ENCODE measurements at places on chromosomes 11 and 22. TPM values are rescaled to one million over a fixed set of nuclear protein-coding genes. Genes with fewer than 3 reads are reported as not detected.

The NCAM1 gene
- total RNA-seq, result 20.8 TPM

The LRP4 gene
- 9.2 TPM for total RNA-seq

The BAIAP2L2 gene
- total RNA-seq, result 2.6 TPM

The LYVE1 gene
- total RNA-seq, result 0.51 TPM

The C11orf91 gene
- total RNA-seq, result not detected

The RTN4R gene
- 20.9 TPM for total RNA-seq

The SCGB1A1 gene
- total RNA-seq, result not detected

The KRTAP5-7 gene
- not detected for total RNA-seq

GRCh38 chr22:21665047-21665851, 563 bp upstream of the PPIL2 start:
- DNase-seq, result no peak
- no peaks in the 10 kb centered on the region for H3K27me3 ChIP-seq
- H3K27ac ChIP-seq, result no peak overlapping the region
- no peaks in the 10 kb centered on the region for H3K36me3 ChIP-seq

- H3K27me3 ChIP-seq, result peaks cover 5% of the 10 kb centered on the region
- DNase-seq, result no peak
- no peaks in the 10 kb centered on the region for H3K4me1 ChIP-seq
- H3K36me3 ChIP-seq, result no peaks in the 10 kb centered on the region
These were observed 38.3 kb downstream of the WT1 start for GRCh38 chr11:32396991-32397390.

DNA sequence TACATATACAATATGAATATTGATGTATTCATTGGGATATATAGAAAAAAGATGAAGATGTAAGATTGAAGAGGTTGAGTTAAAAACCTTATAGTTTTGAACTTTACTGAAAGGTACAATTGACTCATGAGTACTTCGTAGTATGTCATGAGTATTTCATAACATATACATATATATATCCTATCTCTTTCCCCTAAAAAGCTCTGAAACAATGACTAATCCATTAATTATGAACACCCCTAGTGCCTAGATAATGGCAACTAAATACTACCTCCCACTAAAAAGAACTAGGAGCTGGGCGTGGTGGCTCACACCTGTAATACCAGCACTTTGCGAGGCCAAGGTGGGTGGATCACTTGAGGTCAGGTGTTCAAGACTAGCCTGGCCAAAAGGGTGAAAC, 31.5 kb downstream of the SLC35F2 start:
- DNase-seq, result no peak
- no peak overlapping the region for H3K27ac ChIP-seq
- H3K36me3 ChIP-seq, result no peaks in the 10 kb centered on the region
- H3K4me3 ChIP-seq, result no peak overlapping the region
- no peaks in the 10 kb centered on the region for H3K4me1 ChIP-seq
- no peaks in the 10 kb centered on the region for H3K27me3 ChIP-seq

GRCh38 chr11:70191495-70192140, 11.5 kb upstream of the FADD start:
- H3K36me3 ChIP-seq, result no peaks in the 10 kb centered on the region
- H3K27me3 ChIP-seq, result peaks cover 7% of the 10 kb centered on the region
- DNase-seq, result peak; percentile 92
- H3K27ac ChIP-seq, result no peak overlapping the region
- no peaks in the 10 kb centered on the region for H3K4me1 ChIP-seq

DNA sequence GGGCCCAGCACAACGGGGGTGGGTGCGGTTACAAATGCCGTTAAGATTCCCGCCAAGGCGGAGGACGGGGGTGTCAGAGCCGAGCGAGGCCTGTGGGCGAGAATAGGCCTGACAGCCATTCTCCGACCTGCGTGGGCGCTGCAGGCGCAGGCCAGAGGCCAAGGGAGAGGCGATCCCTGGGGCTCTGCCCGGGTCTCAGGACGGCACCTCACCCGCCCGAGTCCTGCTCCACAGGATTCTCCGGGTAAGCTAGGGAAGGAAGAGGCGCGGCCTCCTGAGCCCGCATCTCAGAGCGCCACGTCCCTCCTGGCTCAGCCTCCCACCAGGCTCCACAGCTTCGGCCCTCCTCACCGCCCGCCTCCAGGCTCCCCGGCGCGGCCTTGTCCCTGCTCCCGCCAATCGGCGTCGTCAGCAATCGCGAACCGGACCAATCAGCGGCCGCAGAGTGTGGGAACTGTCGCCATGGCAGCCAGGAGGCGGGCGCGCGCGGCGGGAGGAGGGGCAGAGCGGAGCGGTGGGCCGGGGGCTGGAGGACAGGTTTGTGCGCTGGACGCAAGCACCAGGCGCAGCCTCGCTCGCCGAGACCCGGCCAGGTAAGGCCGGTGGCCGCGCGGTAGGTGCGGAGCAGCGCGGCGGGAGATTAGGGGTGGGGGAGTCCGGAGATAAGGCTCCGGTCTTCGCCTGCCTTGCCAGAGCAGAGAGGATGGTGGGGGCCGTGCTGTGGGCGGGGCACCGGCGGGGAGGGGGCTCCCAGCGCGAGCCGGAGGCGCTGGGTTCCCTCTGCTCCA, at the start of gene NUCB2:
Gene NUCB2 (plus strand): TSS at position 504 of the 788 bp plus-strand sequence. CDS start 18,585 bp downstream, outside the sequence.
- H3K36me3 ChIP-seq, result no peaks in the 10 kb centered on the region
- H3K4me3 ChIP-seq, result peak within 1 kb of the TSS; percentile 69
- H3K4me1 ChIP-seq, result peaks cover 13% of the 10 kb centered on the region
- DNase-seq, result peak; percentile 99

GRCh38 chr11:112410325-112410724, 149.7 kb upstream of the PLET1 start:
- no peak overlapping the region for H3K27ac ChIP-seq
- no peak overlapping the region for H3K4me3 ChIP-seq
- H3K4me1 ChIP-seq, result no peaks in the 10 kb centered on the region
- no peaks in the 10 kb centered on the region for H3K27me3 ChIP-seq
- H3K36me3 ChIP-seq, result no peaks in the 10 kb centered on the region
- DNase-seq, result no peak

GRCh38 chr11:69536406-69536805, 54.9 kb downstream of the LINC01488 start:
- no peaks in the 10 kb centered on the region for H3K27me3 ChIP-seq
- H3K36me3 ChIP-seq, result no peaks in the 10 kb centered on the region
- no peak for DNase-seq
- peaks cover 2% of the 10 kb centered on the region for H3K4me1 ChIP-seq

- peak; percentile 18 for DNase-seq
- H3K27ac ChIP-seq, result no peak overlapping the region
- H3K4me1 ChIP-seq, result peaks cover 14% of the 10 kb centered on the region
- H3K27me3 ChIP-seq, result no peaks in the 10 kb centered on the region
- peaks cover 12% of the 10 kb centered on the region for H3K36me3 ChIP-seq
These were observed 862 bp upstream of the CENATAC start for GRCh38 chr11:118996926-118997626.

GRCh38 chr11:45162916-45163879, 16.8 kb downstream of the PRDM11 start:
- H3K27ac ChIP-seq, result no peak overlapping the region
- H3K27me3 ChIP-seq, result no peaks in the 10 kb centered on the region
- no peak for DNase-seq
- peaks cover 6% of the 10 kb centered on the region for H3K4me1 ChIP-seq

DNA sequence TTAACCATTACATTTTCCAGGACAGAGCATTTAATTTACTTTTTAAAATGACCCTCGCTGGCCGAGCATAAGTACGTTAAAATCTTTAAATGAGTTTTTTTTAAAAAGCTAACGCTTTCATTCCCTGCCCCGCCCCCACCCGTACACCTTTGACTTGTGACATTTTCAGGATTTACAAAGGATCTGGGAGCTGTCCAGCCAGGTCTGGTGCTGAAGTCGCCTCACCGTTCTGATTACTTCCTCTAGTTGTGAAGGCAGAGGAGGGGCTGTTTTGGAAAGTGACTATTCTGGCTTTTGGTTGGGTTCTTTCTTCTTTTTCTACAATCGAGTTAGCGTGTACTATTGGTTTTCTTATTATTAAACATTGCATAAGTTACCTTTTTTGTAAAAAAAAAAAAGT, 2.9 kb downstream of the C11orf87 start:
- no peaks in the 10 kb centered on the region for H3K36me3 ChIP-seq
- no peak overlapping the region for H3K27ac ChIP-seq
- H3K4me3 ChIP-seq, result no peak overlapping the region
- peaks cover 80% of the 10 kb centered on the region for H3K27me3 ChIP-seq

GRCh38 chr11:43278193-43278956, 33.4 kb upstream of the API5 start:
- H3K36me3 ChIP-seq, result no peaks in the 10 kb centered on the region
- peak; percentile 68 for DNase-seq
- no peaks in the 10 kb centered on the region for H3K4me1 ChIP-seq
- no peaks in the 10 kb centered on the region for H3K27me3 ChIP-seq

All from neural progenitor cell (in vitro differentiated cells).